ENCODE measurements at places on chromosomes 4 and X.

GRCh38 chr4:76605099-76605563 is 170.1 kb downstream of the SHROOM3 start:
- no peak for DNase-seq

- no peak for DNase-seq
Observed at GRCh38 chrX:153494061-153494460, 719 bp upstream of the BGN start.

DNA sequence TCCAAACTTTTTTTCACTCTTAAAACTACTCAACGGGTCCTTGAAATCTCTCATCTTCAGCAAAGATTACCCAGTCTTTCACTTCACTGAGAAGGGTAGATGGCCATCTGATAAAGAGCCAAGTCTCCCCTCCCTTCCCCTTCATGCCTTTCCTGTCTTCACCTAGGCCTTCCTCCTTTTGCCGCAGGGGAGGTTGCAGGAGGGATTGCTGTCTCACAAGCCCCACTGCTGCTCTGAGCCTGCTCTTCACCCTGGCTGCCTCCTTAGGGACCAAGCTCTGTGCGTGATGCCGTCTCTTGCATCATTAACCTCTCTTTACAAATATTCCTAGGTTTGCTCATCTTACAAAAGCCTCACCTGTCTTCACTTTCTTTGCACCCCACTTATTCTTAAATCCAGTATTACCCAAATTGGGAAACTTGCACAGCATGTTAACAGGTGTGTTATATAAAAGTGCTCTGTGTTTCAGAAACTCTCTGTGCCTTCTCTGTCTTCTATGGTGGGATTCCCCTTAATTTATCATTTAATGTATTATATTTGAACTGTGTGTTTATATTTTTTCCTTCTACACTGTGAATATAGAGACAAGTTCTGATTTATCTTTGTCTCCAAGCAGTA is 3.8 kb downstream of the ZFX start:
- no peak for DNase-seq

DNA sequence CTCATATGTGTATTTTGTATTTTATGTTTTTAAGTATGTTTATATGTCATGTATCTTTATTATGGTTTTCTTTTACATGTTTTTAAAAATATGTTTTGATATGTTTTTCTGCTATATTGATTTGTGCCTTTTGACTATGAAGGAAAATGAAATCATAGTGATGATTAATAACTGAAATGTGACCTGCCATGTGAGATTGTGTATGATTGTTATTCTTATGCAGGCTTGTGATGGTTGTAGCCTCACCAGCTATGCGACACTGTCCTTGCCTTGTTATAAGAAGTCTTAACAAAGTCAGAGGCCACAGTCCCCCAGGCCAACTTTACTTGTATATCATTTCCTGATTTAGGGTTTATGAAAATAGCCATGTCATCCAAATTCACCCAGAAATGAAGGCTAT is 83.2 kb downstream of the TMEM131L start:
- no peak for DNase-seq

DNA sequence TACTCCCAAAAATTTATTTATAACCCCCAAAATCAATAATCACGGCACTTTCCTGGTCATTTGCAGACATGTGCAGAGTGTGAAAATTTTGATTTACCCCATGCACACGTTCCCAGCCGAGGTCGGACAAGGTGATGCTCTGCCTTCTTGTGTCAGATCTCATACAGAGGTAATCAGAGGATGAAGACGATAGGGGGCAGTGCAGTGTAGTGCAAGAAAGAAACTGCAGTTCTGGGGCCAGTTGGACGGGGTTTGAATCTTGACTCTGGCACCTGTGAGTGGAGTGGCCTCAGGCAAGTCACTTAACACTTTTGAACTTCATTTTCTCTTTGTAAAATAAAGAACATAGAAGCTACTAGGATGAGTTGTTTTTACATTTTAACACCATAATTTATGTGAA is 88.4 kb downstream of the FRMPD3 start:
- DNase-seq: no peak
